Iris pigment epithelial cell (primary cell): ENCODE measurements at places on chromosomes 13 and 19.

- DNase-seq: peak; percentile 69
Measured at GRCh38 chr19:19459707-19460251, 54.3 kb downstream of the GATAD2A start.

DNA sequence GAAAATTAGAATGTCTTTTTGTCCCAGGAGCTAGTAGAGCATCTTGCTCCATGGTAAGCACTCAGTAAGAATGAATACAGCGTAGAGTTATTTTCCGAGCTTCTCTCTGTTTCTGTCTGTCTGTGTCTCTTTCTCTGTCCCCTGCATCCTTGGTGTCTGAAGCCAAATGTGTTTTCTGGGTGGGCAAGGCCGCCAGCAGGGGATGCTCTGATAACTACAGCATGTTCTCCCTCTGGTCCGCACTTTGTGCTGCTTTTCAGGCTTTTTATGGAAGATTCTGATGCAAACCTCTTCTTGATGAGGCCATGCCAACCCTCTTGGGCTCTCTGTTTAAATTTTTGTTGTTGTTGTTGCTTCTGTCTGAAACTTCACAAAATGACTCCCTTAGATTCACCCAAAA, 142.8 kb upstream of the UBL3 start:
- no peak for DNase-seq

- peak; percentile 65 for DNase-seq
Measured at GRCh38 chr13:111043575-111043982, 71.5 kb upstream of the ARHGEF7 start.

DNA sequence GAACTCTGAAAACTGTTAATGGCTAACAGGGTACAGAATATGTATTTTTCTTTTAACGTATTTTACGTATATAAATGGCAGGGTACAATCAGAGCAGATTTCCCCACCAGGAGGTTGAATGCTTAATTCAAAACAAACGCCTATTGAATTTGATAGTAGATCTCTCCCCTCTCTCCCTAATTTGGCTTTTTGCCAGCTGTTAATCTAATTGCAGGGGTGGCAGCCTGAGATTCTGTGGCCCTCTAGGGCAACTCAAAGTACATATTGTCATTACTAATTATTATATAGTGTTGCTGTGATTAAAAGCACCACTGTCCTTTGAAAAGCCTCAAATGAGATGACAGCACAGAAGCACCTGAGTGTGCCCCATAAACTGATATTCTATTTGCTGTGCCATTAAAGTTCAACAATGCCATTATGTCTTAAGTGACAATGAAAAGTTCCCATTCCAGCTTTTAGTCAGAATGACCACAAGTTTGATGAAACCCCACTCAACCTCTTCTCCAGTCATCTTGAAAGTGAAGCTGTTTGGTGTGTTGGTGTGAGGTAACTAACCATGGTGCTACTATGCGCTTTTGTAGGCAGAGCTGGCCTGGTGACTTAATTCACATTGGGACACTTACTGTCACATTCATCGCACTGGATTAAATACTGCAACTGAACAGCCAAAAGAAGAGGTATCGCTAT, 351.4 kb downstream of the KCNRG start:
- DNase-seq: no peak

DNA sequence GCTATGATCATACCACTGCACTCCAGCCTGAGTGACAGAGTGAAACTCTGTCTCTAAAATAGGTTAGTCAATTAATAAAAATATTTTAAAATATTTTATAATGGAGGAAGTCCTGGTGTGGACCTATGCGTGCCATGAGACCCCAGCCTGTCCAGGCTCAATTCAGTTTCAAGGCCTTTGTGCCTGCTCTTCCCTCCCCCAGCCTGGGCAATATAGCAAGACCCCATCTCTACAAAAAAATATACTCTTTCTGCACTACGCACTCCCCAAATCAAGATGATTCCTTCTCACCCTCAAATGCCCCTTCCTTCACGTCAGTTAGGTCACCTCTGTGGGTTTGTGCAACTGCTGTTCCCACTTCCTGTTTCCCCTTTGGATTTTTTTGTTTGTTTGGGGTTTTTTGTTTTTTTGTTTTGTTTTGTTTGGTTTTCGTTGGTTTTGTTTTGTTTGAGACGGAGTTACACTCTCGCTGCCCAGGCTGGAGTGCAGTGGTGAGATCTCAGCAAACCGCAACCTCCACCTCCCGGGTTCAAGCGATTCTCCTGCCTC, 1.4 kb upstream of the HSH2D start:
- no peak for DNase-seq
